Mammary epithelial cell (primary cell): ENCODE measurements at places on chromosomes 16 and 17. TPM values are rescaled to one million over a fixed set of nuclear protein-coding genes. Genes with fewer than 3 reads are reported as not detected.

TEDC2 gene
- 1.8 TPM for total RNA-seq

WNT3 gene
- 2.2 TPM for total RNA-seq

KRT24 gene
- total RNA-seq, result not detected

MPV17L gene
- total RNA-seq, result 0.19 and 0.24 TPM in 2 replicates

METTL9 gene
- total RNA-seq, result 86.1 and 89.0 TPM in 2 replicates

FDXR gene
- total RNA-seq, result 18.0 TPM

ITGB4 gene
- 2,442 and 2,525 TPM in 2 replicates for total RNA-seq

RNPS1 gene
- total RNA-seq, result 207 and 245 TPM in 2 replicates

CCL2 gene
- not detected in 2 replicates for total RNA-seq

GLP2R gene
- under 0.01 TPM for total RNA-seq
